ENCODE measurements at places on chromosomes 12 and 14.

GRCh38 chr12:15701631-15702156 lies 87.5 kb downstream of the EPS8 start:
- no peak for DNase-seq

DNA sequence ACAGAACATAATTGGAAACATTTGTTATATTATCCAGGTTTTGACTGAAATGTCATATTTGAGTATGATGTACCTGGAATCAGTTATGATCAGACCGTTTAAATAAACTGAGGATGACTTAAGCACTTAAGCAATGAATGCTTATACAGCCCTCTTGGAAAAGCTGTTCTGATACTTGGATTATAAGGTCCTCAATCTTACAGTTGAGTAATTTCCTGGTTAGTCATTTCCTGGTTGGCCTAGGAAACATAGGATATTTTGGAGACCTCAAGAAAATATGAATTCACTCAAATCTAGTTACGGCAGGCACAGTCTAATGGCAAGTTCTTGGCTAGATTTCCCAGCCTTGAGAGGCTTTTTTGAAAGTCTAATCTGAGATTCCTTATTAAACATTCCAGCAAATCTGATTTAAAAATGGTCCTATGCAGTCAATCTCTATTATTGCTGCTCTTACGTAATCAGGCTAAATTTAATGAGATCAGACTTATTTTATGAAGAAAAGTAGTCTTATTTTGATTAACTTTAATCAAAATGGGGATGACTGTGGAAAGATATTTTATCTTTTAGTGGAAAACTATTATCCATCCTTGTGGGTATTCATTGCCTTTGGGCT lies 447.2 kb downstream of the SNAPC1 start:
- no peak for DNase-seq

GRCh38 chr14:90198541-90199060 lies 57.8 kb upstream of the PSMC1 start:
- no peak for DNase-seq

- peak; percentile 41 for DNase-seq
Observed at GRCh38 chr12:124764451-124764850, 99.2 kb downstream of the SCARB1 start.

- no peak for DNase-seq
Observed at GRCh38 chr12:72836194-72836593, 564.0 kb downstream of the TRHDE start.

GRCh38 chr14:81157431-81157830 lies 63.3 kb downstream of the GTF2A1 start:
- no peak for DNase-seq

DNA sequence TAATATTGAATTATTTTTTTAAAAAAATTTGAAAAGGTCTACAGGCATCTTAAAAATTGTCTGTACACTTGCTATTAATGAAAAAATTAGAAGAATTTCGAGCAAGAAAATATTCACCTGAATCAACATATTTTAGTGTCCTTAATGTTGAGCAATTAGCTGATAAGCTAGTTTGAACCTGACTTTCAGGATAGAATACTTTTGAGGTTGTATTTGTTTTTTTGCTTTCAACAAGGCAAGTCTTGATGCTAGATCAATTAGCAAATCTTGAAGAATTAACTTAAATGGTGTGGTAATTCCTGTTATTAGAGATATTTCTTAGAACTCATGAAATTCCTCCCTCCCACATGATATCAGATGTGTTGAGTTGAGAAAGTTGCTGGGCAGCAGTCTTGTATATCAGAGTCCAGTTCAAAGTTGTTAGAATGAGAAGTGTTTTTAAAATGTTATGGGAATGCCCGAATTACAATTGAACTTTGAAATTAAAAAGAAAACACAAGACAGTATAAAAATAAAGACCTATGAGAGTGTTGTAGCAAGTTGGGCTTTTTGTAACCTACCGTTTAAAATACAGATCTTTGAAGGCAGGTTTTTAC lies 119.2 kb downstream of the TRMT5 start:
- no peak for DNase-seq

DNA sequence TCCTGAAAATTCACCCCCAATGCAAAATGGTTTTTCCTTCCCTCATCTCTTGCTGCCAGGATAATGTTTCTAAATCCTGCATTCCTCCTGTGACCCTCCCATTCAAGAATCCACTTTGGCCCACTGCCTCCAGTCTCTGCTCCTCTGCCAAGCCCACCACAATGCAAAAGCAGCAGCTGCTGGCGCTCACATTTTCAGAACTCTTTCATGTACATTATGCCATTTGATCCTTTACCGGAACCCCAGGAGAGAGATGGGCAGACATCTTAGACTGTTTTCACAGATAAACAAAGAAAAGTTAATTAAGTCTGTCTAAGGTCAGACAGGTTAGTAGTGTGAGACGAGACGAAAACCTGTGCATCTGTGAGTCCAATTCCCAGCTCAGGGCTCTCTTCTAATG lies 12.9 kb downstream of the LRIG3 start:
- DNase-seq = no peak

- DNase-seq = no peak
Observed at GRCh38 chr12:102331419-102331818, 133.8 kb upstream of the PMCH start.

- DNase-seq = no peak
Observed at GRCh38 chr12:46660719-46661109, 165.1 kb downstream of the SLC38A4 start.

DNA sequence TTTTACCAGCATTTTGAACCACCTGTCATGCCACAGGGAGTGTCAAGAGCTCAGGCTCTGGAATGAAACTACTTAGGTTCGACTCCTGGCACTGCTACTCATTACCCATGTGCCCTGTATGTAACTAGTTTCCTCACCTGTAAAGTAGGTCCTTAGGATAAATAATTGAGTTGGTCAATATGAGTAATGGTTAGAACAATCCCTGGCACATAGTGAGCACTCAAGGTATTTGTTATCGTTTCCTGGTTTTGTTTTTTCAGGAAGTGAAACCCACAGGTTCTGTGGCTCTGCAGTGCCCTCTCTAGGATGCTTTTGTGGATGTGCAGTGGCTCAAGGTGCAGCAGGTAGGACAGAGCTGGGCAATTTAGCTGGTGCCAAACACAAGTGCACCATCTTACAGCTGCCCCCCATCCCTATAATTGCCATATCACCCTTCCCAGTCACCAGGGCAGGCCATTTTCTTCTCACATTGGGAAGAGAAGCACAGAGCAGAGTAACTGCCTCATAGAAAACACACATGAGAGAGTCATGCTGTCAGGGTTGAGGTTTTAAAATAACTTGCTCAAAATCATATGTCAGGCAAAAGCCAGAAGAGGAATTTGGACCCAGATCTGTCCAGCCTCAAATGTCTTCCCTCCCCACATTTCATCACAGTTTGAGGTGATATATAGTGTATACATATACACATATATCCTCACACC lies 297.5 kb downstream of the RPAP3 start:
- peak; percentile 44 for DNase-seq

DNA sequence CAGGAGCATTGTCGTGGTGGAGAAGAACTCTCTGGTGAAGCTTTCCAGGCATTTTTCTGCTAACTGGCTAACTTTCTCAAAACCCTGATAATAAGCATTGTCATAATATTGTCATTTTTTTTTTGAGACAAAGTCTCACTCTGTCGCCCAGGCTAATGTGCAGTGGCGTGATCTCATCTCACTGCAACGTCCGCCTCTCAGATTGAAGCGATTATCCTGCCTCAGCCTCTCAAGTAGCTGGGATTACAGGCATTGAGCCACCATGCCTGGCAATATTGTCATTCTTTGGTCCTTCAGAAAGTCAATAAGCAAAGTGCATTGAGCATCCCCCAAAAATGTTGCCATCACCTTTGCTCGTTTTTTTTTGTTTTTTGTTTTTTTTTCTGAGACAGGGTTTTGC lies 26.4 kb downstream of the C12orf71 start:
- no peak for DNase-seq

- DNase-seq = peak; percentile 31
Observed at GRCh38 chr14:73236157-73236556, 1.1 kb upstream of the PAPLN start.

DNA sequence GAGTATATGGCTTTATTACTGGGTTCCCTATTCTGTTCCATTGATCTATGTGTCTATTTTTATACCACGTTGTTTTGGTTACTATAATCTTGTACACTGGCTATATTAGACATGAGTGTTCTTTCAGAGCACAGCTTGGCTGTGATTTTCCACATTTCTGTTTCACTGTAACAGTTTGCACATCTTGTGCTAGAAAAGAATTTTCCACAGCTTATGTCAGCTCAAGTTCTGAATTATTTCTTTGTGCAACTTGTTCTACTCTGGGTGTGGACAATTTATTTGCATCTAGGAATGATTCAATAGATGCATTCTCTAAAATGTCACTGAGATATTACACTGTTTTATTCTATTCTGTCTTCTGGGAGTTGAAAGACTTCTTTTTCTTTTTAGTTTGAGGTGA lies 28.4 kb upstream of the OR5AU1 start:
- no peak for DNase-seq

DNA sequence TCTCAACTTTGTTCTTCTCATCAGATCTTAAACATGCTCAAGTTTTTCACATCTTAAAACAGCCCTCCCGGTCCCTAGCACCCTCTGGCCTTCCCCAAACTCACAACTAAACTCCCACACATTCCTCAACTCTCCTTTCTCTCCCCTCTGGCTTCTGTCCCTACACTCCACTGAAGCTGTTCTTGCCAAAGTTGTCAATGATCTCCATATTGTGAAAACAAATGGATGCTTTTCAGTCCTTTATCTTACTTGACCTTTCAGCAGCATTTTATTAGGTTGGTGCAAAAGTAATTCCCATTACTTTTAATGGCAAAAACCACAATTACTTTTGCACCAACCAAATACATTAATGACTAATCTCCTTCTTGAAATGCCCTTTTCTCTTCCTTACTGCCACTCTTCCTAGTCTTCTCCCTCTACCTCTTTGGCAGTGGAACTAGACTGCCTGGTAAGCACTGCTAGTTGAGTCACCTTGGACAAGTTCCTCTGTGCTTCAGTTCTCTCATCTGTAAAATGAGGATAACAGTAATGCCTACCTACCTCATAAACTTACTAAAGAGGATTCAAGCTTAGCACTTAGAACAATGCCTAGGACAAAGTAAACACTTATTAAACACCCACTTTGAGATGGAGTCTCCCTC lies 16.0 kb downstream of the CERS5 start:
- no peak for DNase-seq

DNA sequence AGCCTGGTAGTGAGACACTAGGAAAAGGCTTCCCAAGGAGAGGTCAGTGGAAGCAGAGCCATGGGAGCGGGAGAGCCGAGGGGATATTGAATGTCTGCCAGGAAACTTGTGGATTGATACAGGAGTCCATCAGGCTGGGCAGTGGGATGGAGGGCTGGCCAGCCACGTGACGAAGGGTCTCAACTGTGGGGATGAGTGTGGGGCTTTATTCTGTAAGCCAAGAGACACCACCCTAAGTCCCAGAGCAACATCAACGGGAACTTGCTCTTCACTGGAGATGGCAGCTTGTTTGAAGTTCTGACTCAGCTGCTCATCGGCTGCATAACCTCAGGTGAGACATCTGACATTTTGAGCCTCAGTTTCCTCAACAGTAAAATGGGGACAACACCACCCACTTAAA lies 197.8 kb downstream of the VRK1 start:
- DNase-seq = no peak

DNA sequence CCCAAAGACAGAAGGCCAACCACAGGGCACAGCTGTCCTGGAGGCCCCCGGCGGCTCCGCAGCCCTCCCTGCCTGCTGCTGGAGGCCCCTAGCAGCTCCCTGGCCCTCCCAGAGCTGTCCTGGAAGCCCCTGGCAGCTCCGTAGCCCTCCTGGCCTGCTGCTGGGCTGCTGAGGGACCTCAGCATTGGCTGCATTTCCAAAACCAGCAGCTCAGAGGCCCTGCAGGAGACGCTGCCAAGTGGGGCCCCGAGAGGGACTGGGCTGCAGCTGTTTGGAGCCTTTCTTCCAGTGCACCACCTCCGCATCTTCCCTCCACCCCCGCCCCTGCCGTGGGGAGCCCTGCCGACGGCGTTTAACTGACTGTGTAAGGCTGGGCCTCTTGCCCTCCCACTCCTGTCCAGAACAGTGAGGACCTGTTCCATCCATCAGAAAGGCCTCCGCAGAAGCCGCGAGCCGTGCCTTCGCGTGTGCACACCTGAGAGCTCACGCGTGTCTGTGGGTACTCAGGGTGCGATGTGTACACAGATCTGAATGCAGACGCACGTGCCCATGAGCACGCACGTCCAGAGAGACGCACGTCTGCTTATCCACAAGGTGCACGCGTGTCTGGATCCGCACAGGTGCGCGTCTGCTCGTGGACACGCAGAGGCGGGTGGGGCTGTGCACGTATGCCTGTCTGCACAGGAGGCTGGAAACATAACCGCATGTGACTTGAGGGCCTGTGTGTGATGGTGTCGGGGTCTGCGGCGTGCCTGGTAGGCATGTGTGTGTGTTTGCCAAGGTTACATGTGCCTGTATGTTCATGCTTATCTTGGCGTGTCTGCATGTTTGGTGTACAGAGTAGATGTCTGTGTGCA lies 57.0 kb upstream of the FBRSL1 start:
- no peak for DNase-seq

- DNase-seq = no peak
Observed at GRCh38 chr12:8887285-8887715, 27.0 kb upstream of the PHC1 start.

- peak; percentile 24 for DNase-seq
Observed at GRCh38 chr12:19681007-19681406, 241.7 kb downstream of the AEBP2 start.

GRCh38 chr12:13117029-13117428 lies 13.6 kb upstream of the GSG1 start:
- no peak for DNase-seq

DNA sequence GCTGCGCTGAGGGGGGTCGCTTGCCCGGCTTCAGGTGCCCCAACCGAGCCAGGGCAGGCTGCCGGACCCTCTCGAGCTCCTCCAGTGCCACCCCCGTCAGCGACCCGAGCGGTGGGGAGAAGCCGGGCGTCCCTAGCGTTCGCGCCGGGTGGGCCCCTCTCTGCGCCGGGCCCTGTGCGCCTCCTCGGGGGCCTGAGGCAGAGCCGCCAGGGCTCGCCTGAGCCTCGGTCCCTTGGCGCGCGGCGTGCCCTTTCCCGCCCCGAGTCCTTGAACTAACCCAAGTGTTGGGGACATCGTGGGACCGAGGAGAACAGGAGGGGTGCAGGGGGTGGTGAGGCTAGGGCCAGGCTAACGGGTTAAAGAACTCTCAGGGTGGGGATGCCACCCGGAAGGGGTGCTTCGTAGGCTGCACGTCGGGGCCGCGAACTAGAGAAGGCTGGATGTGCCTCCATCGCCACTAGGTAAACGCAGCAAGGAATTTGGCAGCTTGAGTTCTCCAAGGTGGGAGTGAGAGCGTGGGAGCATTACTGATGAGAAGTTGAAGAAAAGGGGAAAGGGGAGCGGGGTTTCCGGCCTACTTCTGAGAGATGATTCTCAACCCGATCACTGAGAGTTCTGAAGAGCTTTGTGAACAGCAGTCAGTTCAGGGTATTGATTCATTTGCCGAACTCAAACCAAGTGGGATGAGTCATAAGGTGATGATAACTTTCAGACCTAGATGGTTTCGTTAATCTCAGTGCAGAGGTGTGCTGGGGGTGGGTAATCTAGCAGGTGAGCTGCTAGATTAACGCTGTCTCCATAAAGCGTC lies 618 bp downstream of the RNF34 start:
- DNase-seq = peak; percentile 62
